ENCODE measurements at places on chromosomes 2 and 18.

DNA sequence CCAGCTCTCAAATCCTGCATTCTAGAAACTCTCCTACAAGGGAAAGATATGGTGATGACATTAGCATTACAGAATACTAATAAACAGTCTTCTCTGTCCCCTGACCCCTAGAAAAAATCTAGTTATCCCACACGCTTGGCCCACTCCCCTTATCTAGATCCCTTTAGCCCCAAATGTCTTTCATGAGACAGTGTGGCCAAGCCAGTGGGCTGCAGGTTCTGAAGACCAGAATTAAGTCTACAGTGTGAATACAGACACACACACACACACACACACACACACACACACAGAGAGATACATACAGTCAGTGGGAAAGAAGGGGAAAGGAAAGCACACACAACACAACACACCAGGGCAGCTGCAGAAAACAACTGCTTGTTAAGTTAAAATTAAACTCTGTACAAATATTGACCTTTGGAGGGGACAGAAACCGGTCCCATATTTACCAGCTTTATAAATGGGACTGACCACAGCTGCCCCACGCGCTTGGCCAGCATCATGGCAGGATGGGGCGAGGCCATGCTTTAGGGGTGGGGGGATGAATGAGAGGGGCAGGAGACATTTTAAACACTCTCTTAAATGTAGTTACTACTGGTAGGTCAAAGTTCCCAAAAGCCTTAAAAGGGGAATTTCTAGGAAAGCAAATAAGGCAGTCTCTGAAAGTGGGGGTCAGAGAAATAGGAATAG lies 49.1 kb downstream of the NHEJ1 start:
- DNase-seq, result no peak

DNA sequence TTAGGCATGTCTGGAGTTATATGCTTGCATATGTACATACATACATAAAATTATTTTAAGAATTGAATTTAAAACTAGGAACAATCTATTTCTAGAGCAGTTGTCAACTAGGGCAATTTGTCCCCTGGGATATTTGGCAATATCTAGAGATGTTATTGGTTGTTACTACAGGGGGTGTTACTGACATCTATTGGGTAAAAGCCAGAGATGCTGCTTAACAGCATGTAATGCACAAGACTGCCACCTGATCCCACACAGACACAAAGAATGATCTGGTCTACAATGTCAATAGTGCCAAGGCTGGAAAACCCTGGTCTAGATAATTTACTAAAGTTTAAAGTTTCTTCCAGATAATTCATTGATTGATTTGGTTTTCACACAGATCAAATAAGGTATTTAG lies 185.3 kb downstream of the NYAP2 start:
- DNase-seq, result no peak

GRCh38 chr18:75966431-75966830 lies 528.6 kb downstream of the ZNF516 start:
- no peak for DNase-seq

DNA sequence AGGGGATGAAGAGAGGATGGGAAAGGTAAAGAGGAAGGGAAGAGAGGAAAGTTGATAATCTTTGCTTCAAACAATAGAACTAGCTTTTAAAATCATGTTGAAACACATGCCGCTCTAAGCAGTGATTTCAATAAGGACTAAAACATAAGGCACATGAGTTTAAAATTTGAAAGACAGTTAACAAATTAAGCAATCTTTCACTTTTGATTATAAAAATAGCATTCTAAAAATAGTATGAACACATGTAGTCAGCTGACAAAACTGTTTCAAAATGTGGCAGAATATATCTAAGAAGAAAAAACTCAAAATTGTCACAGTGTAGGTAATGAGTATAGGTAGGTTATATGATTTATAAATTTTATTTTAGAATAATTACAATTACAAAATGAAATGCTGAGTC lies 25.3 kb downstream of the PSME4 start:
- DNase-seq, result no peak

- DNase-seq, result no peak
These were observed 120.1 kb upstream of the CCDC195 start for GRCh38 chr2:224836263-224836662.

- no peak for DNase-seq
These were observed 4.1 kb downstream of the ITGA4 start for GRCh38 chr2:181461056-181461997.

GRCh38 chr2:41062336-41062735 lies 610.4 kb upstream of the SLC8A1 start:
- DNase-seq, result no peak

GRCh38 chr2:189411860-189412259 lies 29.4 kb upstream of the WDR75 start:
- DNase-seq, result no peak

- no peak for DNase-seq
These were observed 340.0 kb upstream of the MEX3C start for GRCh38 chr18:51537487-51537886.

DNA sequence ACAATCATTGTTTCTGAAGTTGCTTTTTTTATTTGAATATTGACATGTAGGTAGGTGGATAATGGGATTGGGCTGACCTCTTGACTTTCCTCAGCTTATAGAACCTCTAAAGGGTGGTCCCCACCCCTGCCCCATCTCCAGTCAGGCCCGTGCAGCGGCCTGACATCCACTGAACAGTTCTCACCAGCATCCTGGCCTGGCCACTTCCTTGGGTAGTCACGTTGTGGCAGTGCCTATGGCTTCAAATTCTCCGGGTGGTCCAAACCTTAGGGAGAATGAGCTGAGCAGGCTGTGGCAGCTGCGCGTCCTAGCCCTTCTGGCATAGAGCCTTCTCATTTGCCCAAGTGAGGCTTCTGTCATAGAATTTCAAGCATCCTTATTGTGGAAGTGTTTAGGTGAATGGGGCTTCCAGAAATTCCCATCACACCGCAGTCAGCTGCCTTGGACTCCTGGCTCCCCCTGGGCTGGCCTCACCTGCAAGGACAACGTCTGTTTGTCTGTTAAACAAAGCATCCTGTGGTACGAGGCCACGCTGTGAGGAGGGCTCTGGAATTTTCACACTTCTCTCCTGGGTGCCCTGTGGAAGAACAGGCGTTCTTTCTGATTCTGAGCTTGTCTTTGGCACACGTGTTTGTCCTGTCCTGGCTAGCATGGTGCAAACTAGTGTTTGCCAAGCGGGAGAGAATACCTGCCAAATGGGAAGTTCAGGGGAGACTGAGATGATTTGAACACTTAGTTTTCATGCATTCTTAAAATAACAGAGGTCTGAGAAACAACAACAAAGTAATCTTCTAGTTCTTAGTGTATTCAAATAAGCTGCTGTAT lies 31.8 kb upstream of the OTOS start:
- no peak for DNase-seq

GRCh38 chr18:56576826-56577573 lies 61.4 kb downstream of the TXNL1 start:
- DNase-seq, result no peak

GRCh38 chr2:47735912-47736311 lies 47.0 kb upstream of the MSH6 start:
- DNase-seq, result no peak

DNA sequence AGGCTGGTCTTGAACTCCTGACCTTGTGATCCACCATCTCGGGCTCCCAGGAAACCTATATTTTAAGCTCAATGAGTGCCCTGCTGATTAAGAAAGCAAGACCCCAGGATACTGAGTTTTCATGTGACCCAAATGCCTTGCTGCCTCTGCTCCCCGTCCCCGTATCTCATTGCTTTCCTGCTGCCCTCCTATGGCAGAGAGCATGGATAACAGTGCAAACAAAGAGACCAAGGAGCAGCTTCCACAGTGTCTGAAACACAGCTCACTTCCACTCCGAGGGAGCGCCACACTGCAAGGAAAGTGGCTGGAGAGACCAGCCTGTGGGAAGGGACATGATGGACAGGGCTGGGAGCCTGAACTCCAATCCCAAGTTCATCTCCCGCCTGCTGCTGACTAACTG lies 246.8 kb downstream of the TMEM182 start:
- DNase-seq, result no peak

- DNase-seq, result no peak
These were observed 123.4 kb downstream of the GULP1 start for GRCh38 chr2:188414869-188415753.

DNA sequence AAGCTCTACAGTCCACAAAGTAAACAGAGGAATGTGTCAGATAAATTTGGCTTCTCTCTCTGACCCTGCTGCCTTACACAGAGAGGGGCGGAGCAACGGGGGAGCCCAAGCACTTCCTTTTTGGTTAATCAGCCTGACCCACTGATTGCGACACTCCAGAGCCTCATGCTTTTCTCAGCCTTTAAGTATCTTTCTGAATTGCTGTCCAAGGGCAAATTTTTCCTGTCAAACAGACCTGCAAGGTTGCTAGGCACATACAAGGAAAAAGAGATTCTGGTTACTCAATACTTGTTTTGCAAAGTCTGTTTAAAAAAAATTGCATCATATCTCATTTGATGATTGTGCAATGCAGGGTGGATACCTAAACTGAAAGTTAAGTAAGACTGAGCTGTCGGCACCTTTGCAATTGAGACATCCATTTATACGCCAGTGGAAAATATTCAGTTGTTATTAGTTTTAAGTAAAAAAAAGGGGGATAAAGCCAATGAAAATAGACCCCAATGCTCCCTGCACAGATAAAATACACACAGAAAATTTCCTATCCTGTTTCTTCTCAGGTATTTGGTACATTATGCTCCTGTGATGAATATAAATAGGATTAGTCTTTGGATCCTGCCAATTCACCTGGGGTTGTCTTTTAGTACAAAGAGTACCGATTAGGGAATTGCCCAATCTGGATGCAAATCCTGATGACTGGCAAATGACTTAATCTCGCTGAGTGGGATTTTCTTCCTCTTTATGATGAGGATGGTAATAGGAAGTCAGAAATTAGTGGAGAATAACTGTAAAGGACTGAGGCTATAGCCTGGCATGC lies 260.2 kb upstream of the TRIB2 start:
- peak; percentile 64 for DNase-seq

DNA sequence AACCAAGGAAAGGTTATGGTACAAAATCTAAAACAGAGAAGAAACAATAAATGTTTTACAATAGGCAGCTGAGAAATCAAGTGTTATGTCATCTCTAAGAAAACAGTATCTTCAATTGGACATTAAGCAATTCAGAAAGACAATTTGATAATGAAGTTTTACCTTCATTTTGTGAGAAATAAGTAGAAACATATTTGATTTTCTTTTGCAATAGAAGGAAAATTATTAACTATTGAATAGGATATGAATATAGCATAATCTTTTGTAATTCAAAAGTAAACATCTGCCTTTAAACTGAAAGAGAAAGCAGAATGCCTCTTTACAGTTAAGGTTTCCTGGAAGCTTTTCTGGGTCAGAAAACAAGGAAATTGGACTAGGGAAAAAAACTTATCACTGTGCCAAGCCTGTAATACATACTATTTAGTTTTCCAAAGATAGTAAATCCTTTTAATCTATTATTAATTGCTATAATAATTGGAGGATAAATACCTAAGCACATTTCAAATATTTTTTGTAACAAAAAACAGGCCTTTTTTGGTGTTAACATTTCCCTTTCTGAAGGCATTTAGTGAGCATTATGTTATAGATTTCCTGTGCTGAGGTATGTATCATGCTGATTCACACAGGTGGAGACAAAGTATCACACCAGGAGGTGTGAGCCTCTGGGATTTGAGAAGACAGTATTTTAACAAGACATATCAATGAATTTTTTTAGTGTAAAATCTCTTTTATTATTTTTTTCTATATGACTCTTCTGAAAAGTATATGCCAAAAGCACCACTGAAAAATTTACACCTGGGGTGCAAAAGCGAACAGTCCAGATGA lies 947.0 kb upstream of the CDH2 start:
- no peak for DNase-seq

- DNase-seq, result no peak
These were observed 8.0 kb downstream of the COPS9 start for GRCh38 chr2:240127911-240128607.

DNA sequence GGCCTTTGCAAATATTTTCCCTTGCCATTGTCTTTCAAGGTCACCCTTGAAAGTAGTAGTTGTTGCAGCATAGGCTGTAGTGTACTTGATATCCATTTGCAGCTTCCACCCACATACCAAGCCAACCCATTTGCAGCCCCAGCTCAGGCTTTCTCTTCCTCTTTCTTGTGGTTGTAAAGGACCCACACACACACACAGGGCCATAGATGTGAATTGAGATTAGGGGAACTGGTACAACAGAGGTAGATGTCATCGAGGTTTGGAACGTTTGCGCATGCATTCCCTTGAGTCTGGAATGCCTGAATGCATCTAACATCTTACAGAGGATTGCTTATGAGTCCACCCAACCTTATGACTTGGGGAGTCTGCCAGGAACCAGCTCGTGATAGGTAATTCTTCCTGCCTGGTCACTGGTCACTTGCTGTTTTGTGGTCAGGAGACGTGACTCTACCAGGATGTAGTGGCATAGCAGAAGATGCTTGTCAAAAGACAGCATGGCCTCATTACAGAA lies 91.9 kb downstream of the MRPS9 start:
- DNase-seq, result no peak

GRCh38 chr2:24317491-24317920 lies 42.8 kb downstream of the ITSN2 start:
- no peak for DNase-seq

DNA sequence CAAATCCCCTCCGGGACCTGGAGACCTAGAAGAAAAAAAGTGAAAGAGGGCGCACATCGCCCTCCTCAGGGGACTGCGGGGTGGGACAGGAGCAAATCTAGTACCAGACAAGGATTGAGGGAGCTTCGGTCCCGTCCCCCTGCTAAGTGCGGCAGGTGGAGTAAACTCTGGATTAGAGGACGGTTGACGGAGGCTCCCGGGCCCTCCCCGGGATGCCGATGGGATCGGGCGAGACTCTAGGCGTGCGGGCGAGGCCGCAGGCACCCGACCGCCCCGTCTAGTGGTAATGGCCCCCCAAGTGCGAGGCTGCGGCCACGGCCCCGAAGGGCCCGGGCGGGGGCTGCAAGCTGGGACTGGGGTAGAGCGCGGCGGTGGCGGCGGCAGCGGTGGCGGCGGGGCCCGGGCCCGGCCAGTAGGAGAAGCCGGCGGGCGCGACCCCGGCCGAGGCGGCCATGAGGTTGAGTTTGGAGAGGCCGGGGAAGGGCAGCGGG lies 3.5 kb downstream of the FEV start:
- DNase-seq, result no peak

DNA sequence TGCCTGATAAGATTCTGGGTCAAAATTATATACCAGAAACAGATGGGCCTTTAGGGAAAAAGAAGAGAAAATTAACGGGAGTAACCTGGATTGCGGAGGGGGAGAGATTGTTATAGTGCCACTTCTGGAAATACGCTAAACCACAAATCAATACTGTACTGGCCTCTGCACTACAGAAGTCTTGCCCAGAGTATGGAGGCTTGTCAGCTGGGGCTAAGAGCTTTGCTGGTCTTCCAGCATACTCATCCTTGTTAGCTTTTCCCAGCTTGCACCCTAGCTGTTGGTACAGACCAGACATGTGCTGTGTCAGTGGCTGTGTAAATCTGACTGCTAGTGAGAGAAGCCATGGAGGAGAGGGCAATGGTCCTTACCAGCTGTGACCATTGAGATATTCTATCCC lies 8.9 kb downstream of the AGBL5 start:
- DNase-seq, result no peak

Data from stimulated activated CD4-positive, alpha-beta T cell treated with anti-CD3 and anti-CD28 coated beads, Interleukin-2, amount 100 ng/mL, for 4 hours (primary cell).